ENCODE measurements at places on chromosomes 6 and 20.

DNA sequence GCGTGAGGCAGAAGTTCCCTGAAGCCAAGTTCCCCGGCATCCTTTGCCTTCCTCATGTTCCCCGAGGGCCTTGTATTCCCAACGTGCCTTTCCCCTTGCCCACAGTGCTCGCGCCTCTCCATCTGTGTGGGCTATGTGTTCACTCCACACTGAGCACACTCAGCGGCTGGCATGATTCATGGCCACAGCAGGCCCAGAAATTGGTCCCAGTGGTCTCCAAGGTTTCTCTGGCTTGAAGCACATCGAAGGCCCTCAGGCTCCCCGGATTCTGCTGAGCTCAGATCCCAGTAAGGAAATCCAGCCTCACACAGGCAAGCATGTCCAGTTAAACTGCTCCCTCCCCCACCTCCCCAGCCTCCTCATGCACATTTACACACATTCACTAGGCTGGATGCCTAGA is 123.6 kb downstream of the ISM1 start:
- no peak for DNase-seq

- no peak for DNase-seq
Measured at GRCh38 chr20:52303281-52303950, 111.8 kb upstream of the ZFP64 start.

DNA sequence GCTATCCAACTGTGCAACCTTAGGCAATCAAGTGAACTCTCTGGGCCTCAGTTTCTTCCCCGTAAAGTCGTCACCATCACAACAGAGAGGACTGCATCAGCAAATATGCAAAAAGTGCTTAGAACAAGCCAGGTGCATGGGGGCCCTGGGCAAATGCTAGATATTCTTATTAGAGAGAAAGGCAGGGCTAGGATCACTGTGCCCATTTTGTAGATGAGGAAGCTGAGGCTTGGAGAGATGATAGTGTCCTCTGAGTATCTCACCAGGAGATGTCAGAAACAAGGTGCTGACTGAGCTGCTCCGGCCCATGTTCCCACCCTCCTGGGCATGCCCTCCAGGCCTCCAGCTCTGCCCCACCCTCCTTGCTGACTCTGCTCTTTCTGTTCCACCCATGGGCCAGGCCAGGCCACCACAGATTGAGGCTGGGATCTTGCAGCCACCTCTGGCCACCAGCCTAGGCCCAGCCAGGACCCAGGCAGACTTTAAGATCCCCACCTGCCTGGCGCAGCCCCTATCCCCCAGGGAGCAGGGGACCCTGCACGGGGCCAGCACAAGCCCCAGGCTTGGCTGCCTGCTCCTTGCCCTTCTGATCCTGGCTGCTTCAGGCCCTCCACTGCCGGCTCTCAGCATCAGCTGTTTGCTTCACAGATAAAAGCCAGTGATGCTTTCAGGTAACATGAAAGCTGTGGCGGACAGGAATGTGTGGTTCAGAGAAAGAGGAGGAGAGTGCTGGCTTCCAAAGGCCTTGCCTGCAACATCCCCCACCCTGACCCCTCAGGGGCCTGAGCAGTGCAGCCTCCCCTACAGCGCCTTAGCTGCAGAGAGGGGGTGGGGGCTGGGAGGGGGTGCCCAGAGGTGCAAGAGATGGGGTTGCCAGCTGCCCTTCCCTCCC is 47.6 kb downstream of the GRM4 start:
- no peak for DNase-seq

DNA sequence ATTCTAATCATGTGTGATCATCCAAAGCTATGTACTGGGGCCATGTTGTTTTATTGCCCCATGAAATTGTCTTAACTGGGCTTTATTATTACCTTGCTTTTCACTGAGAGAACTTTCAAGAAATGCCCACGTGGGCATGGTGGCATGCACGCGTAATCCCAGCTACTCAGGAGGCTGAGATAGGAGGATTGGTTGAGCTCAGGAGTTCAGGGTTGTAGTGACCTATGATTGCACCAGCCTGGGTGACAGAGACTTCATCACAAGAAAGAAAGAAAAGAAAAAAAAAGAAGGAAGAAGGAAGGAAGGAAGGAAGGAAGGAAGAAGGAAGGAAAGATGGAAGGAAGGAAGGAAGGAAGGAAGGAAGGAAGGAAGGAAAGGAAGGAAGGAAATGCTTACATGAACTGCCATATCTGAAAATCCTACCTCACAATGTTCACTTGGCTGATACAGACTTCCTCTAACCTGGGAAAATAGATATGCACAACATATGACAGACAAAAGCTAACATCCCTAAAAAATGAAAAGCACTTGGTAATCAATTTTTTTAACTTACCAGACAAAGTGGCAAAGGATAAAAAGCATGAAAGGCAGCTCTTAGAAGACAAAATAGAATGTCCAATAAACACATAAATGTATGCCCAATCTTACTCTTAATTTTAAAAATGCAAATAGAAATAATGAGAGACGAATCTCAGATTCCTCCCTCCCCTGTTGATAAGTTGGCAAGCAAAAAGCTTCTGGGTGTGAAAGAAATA is 25.5 kb upstream of the TMEM244 start:
- DNase-seq = no peak

- no peak for DNase-seq
Measured at GRCh38 chr6:41723530-41724227, 11.7 kb downstream of the TFEB start.

- DNase-seq = no peak
Measured at GRCh38 chr6:31580438-31580740, 1.8 kb downstream of the LTB start.

DNA sequence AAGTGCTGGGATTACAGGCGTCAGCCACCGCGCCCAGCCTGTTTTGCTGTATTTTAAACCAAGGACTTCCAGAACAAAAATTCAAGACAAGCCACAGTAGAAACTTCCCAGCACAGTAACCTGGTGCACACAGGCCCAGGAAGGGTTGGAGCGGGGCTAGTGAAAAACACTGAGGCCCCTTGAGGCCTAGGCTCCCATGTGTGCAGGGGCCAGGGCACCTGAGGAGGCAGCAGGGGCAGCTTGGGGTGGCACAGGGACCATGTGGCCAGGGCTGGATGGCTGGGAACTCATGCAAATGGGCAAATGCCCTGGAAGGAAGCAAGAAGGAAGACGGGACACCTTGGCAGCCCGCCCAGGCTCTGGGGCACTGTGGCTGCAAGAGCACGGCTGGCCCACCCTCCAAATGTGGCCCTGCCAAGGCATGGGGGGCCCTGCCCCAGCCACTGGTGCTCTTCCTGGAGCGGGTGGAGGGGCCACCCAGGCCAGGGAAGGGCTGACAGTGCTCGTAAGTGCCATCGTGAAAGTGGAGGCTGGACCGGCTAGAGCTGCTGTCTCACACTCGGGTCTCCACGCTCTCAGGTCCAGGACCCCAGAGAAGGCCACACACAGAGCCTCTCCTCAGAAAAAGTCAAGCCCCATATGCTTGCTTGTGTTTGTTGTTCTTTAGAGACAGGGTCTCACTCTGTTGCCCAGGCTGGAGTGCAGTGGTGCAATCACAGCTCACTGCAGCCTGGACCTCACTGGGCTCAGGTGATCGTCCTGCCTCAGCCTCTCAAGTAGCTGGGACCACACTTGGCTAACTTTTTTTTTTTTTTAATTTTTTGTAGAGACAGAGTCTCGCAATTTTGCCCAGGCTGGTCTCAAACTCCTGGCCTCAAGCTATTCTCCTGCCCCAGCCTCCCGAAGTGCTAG is 10.3 kb downstream of the SLC2A4RG start:
- DNase-seq = no peak

DNA sequence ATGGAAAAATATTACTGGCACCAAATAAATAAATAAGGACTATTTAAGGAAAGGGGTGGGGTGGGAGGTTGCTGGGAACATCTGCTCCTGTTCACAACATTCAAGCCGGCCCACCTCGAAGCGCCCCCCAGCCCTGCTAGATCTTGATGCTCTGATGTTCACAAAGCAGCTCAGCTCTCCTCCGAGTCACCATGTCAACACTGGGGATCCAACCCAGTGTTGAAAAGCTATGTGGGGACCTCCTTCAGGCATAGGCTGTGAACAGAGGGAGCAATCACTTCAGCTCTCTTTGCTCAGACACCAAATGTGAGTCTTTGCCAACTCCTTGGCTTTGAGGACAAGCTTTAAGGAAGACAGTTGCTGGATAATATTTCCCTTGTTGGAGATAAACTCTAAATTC is 176.8 kb upstream of the NT5E start:
- DNase-seq = no peak

DNA sequence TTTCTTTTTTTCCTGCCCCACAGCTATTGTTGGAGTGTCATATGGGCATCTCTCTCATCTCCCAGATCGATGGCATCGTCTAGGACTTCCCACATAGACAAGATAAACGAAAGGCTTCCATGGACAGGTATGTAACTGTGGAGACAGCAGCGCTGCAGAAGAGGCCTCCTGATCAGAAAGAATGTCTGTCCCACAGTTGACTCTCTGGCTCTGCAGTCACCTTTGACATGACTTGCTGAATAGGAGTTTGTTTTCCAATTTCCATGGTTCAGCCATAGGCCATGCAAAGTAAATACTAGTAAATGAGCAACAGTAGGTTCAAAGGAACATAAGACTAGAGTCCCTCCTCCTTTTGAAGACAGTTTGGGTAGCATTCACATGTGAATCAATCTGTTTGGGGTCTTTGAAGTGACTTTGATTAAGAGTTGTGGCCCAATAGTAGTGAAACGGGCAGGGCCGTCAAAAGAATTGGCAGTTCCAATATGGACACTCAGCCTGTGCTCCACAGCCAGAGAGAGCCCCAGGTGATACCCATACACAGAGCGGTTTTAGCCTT is 134.7 kb upstream of the IFNGR1 start:
- DNase-seq = no peak

DNA sequence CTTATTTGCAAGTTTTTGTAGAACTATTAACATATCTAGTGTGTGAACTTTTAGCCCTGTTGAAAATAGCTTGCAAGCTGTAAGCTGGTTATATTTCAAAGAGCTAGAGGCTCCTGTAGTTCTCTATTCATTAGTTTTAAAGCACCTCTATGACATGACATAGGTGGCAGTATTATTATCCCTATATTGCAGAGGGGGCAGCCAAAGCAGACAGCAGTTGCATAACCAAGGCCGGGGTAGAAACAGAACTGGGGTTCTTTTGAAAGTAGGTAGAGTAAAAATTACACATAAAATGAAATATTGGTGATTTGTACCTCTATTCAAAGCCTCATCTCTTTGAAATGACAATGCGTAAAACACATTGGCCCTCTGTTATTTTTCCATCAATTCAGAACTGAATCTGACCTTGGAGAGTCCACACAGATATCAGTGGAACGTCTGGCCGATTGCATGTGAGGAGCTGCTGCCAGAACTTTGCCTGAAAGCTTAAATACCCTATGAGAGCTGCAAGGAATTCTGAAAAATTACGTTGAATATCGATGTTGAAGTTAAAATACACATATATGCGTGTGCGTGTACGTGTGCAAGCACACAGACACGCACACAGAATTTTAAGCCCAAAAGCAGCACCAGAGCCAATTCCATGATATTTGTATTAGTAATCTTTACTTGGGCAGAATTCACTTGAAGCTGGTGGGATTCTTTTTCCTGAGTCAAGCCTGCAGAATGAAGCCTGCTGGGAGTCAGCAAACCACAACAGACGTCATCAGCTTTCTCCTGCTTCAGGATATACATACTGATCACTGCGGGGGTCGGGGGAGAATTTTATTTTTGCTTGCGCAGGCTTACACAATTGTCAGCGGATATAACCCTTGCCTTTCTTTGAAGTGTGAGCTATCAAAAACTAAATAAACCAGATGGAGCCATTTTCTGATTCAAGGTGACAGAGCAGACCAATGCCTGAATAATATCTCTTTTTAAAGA is 163.2 kb downstream of the PDE7B start:
- DNase-seq = no peak

DNA sequence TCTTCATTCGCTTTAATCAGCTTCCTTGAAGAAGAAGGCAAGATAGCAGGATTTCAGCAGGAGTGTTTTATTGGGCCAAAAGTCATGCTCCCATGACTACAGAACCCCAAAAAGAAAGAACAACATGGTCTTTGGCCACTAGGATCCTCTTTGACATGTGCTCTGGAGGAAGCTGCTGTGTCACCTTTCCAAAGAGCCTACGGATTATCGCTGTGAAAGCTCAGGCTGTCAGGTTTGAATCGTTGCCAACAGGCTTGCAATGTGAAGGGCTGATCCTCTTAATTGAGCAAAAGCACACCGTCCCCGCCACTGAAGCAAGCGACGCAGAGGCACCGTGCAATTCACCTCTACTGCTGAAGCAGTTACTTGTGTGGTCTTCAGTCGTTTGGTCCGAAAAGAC is 29.0 kb downstream of the MYLIP start:
- no peak for DNase-seq

DNA sequence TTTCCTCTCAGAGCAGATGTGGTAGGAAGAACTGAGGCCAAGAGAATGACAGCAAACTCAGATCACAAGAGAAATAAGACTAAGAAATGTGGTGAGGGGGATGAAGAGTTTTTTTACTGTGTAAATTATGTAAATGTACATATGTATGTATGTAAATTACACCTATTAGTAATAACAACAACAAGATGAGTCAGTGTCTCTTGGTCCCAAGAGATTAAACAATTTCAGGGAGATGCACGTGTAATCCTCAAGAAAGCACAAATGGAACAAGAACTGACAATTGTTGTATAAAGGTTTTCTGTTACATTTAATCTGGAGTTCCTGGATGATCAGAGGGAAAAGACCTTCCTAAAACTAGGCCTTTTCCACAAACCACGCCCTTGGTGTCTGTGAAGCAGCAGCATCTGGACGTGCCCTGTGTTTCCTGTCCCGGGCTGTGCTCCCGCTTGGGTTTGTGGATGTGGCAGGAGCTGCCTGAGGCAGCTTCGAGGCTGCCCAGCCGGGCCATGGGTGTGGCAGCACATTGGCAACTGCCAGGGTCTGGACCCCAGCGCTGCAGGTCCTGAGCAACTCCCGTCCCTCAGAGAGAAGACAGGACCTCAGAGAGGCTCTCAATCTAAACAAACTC is 994 bp downstream of the CLDN20 start:
- no peak for DNase-seq

DNA sequence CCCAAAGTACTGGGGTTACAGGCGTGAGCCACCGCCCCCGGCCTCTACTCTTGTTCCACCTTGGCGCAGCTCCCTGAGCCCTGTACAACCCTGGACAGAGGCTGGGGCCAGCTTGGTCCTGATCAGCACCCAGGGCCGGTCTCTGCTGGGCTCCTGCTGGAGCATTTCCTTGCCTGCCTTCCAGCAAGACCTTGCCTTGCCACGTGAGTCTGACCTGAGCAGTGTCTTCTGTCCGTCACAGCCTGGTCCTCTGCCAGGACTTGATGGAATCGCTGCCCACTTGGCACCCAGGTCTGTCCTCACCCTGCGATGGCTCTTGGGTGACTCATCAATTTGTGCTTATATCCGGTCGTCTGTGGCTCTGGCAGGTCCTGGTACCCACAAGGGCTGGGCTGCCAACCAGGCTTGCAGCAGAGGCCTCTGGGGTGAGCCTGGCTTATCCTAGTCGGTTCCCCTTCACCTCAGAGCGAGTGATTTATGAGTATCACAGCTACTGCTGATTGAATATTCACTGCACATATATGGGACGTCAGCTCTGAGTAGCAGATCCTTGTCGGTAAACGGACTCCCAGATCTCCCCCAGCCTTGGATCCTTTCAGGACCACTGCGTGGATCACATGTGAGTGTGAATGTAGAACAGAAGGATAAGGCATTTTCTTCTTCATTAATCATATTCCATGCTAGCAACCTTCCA is 10.1 kb upstream of the SULF2 start:
- DNase-seq = no peak

GRCh38 chr6:78505178-78505577 is 362.2 kb upstream of the IRAK1BP1 start:
- DNase-seq = no peak

- DNase-seq = no peak
Measured at GRCh38 chr6:31865205-31866118, 2.8 kb upstream of the NEU1 start.

All from anterior cingulate cortex (tissue), 58 donors.